ENCODE measurements at places on chromosomes 12 and 14.

- no peak overlapping the region for H3K27ac ChIP-seq
- H3K27me3 ChIP-seq: no peaks in the 10 kb centered on the region
- DNase-seq: peak; percentile 26
These were observed 14.5 kb upstream of the CCT2 start for GRCh38 chr12:69570545-69571399.

DNA sequence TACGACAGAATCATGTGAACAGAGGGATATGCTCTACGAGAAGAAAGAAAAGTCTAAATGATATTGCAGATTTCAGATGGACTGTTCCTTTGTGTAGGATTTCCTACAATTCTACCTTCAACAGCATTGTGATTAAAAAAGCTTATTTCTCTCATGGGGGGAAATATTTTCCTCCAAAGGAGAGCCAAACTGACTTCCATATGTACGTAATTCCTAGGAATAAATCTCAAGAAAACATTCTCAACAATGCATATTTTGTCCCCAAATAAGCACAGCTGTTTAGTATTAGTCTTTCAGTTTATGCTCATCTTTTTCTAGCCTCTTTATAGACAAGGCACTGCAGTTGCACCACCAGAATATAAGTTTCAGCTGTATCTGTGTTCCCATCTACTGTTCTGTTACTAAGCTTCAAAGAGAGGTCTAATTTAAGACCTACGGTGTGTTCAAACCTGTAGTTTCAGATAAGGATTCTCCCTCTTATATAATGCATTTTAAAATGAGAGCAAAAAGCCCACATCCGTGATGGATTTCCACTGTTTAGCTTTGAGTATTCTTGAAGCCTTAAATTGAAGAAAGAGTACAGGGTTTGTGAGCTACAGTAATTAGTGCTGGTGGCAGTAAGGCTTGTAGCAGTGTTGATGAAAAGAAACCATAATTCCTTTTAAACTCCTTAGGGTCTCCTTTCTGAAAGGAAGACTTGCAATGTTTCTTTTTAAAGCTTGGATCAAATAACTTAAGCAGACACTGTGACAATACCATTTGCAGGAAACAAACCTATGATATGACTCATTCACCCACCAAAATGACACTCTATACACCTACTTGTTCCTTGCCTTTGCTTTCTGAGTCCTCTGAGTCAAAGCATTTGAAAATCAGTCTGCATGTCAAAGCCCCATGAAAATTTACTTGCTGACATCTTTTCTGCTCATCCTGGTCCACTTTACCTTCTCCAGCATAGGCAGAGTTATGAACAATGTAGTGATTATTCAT, 754.1 kb downstream of the NOVA1 start:
- H3K4me1 ChIP-seq: no peaks in the 10 kb centered on the region
- no peaks in the 10 kb centered on the region for H3K27me3 ChIP-seq
- H3K27ac ChIP-seq: no peak overlapping the region
- no peak overlapping the region for H3K4me3 ChIP-seq
- peaks cover 2% of the 10 kb centered on the region for H3K36me3 ChIP-seq
- no peak for DNase-seq

DNA sequence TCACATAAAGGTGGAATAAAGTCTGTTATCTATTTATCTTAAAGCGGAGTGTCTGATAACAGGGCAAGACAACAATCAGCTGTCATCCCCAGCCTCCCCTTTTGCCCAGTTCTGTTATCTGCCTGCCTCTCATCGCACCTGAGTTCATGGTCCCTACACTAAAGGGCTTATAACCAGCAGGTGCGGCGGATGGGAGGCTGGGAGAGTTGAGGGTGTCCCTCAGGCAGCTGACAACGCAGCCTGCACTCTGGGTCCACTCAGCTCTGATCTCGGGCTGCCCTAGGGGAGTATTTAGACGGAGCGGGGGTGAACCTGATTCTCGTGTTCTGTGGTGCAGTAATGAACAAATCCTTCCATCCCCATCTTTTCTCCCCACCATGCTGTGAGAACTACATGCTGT, 34.0 kb upstream of the JDP2 start:
- H3K27me3 ChIP-seq: peaks cover 14% of the 10 kb centered on the region
- H3K4me1 ChIP-seq: no peaks in the 10 kb centered on the region
- H3K4me3 ChIP-seq: no peak overlapping the region
- no peak for DNase-seq
- H3K36me3 ChIP-seq: no peaks in the 10 kb centered on the region
- no peak overlapping the region for H3K27ac ChIP-seq

DNA sequence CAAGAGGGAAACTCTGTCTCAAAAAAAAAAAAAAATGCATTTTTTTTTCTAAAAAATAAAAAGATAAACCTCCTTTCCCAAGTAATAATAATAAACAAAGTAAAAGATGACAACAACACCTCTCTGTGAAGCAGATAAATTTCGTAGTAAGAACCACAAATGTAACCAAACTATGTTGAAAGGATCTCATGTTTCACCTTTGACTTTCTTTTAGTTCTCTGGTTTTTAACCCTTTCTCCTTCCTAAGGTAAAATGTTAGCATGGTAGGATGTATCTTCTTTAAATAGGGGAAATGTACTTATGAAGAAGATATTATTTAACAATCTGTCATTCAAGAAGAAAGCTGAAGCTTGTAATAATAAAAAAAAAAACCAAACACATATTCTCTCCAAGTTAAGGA, 1.8 kb upstream of the KLHL42 start:
- H3K27ac ChIP-seq: no peak overlapping the region
- H3K36me3 ChIP-seq: peaks cover 6% of the 10 kb centered on the region
- no peaks in the 10 kb centered on the region for H3K27me3 ChIP-seq
- peaks cover 31% of the 10 kb centered on the region for H3K4me1 ChIP-seq
- peak overlapping the region; percentile 83 for H3K4me3 ChIP-seq
- DNase-seq: no peak

DNA sequence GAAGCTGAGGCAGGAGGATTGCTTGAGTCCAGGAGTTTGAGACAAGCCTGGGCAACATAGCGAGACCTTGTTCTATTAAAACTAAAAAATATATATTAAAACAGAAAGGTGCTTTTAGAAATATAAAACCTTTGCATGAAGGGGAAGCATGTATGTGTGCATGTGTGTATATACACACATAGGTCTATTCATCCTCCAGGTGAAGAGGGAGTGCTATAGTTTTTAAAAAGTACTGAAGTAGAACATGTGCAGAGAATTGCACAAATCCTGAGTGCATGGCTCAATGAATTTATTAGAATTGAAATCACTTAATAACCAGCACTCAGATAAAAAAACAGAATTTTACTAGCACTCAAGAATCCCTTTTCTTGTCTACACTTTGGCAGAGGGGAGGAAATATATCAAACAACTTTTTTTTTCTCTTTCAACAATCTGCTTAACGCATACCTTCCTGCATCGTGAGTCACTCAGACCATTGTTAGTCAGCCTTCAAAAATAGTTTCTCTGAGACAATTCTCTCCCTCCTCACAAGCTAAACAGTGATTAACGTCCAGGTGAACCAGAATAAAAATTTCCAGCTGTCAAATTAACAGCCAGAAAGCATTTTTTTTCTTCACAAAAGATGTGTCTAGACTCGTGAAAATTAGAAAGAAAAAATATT, 17.7 kb upstream of the NEDD1 start:
- H3K36me3 ChIP-seq: no peaks in the 10 kb centered on the region
- no peak overlapping the region for H3K4me3 ChIP-seq
- H3K4me1 ChIP-seq: no peaks in the 10 kb centered on the region
- H3K27ac ChIP-seq: no peak overlapping the region
- DNase-seq: no peak

DNA sequence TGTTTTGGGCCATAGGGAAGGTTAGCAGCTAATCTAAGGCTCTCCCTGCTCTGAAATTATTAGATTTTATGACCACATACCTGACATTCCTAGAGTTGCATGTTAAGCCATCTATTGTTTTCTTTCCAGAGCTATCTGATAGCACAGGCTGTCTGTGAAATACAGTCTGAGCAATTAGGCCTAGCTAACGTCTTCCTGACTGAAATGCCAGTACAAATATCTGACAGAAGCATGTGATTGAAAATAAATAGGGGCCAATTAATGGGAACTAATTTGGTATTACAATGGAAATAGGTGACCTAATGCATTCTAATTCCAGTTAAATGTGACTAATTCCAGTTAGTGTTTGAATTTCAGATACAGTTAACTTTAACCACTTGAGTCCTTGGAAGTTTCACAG, 115.2 kb downstream of the C12orf75 start:
- no peak overlapping the region for H3K4me3 ChIP-seq
- no peak for DNase-seq
- no peak overlapping the region for H3K27ac ChIP-seq
- H3K36me3 ChIP-seq: peaks cover 2% of the 10 kb centered on the region
- peaks cover 15% of the 10 kb centered on the region for H3K27me3 ChIP-seq
- H3K4me1 ChIP-seq: no peaks in the 10 kb centered on the region

DNA sequence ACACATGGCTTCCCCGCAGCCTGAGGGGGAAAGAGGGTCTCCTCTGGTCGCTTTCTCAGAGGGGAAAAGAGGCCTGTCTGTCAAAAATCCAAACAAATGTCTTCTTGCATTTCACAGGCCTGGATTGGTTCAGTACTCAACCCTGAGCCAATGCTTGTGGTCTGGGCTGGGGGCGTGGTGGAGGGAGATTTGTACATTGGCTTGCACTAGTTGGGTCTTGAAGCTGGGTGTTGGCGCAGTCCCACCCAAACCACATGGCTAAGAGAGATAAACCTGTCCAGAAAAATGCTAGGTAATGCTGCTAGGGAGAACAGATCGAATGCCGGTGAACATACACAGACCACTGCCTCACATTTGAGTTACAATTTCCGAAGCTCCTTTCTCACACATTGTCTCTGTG, 461.6 kb downstream of the MED13L start:
- no peaks in the 10 kb centered on the region for H3K4me1 ChIP-seq
- H3K4me3 ChIP-seq: no peak overlapping the region
- DNase-seq: no peak

GRCh38 chr14:80868260-80868659, 73.3 kb downstream of the CEP128 start:
- H3K36me3 ChIP-seq: peaks cover 1% of the 10 kb centered on the region
- H3K27me3 ChIP-seq: no peaks in the 10 kb centered on the region
- H3K27ac ChIP-seq: no peak overlapping the region
- no peak overlapping the region for H3K4me3 ChIP-seq

GRCh38 chr12:114668151-114668885, 15.7 kb downstream of the TBX3 start:
- no peak overlapping the region for H3K27ac ChIP-seq
- no peak overlapping the region for H3K4me3 ChIP-seq
- DNase-seq: no peak
- H3K4me1 ChIP-seq: no peaks in the 10 kb centered on the region
- peaks cover 76% of the 10 kb centered on the region for H3K27me3 ChIP-seq

- no peak overlapping the region for H3K27ac ChIP-seq
- no peak for DNase-seq
- H3K27me3 ChIP-seq: no peaks in the 10 kb centered on the region
- H3K36me3 ChIP-seq: peaks cover 2% of the 10 kb centered on the region
- H3K4me1 ChIP-seq: no peaks in the 10 kb centered on the region
- H3K4me3 ChIP-seq: no peak overlapping the region
These were observed 39.7 kb upstream of the SMUG1 start for GRCh38 chr12:54228471-54228870.

GRCh38 chr14:85131226-85131922, 398.6 kb upstream of the FLRT2 start:
- no peaks in the 10 kb centered on the region for H3K27me3 ChIP-seq
- no peak overlapping the region for H3K4me3 ChIP-seq
- no peak overlapping the region for H3K27ac ChIP-seq
- no peaks in the 10 kb centered on the region for H3K36me3 ChIP-seq
- no peak for DNase-seq
- H3K4me1 ChIP-seq: no peaks in the 10 kb centered on the region

GRCh38 chr14:50559990-50560930, at the start of gene ATL1:
Gene ATL1, plus strand, starts transcription at chr14:50560145. Its CDS starts 121 bp downstream, at chr14:50560266.
- peak within 1 kb of the TSS; percentile 79 for H3K4me3 ChIP-seq
- H3K27ac ChIP-seq: no peak within 1 kb of the TSS
- no peaks in the 10 kb centered on the region for H3K36me3 ChIP-seq
- peak; percentile 13 for DNase-seq

DNA sequence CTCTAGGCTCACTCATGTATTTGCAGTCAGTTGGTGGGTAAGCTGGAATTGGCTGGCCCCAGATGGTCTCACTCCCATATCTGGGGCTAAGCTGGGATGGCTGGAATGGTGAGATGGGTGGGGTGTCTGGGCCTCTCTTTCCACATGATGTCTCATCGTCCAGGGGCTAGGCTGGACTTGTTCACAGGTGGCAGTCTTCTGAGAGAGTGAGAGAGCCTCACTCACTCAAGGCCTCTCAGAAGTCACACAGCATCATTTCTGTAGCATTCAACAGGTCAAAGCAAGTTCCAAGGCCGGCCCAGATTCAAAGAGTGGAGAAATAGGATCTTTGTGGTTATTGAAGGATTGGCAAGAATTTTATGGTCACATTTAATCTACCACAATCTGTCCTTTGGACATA, 102.7 kb downstream of the UNC79 start:
- no peak overlapping the region for H3K4me3 ChIP-seq
- no peak overlapping the region for H3K27ac ChIP-seq
- H3K36me3 ChIP-seq: no peaks in the 10 kb centered on the region
- no peak for DNase-seq
- no peaks in the 10 kb centered on the region for H3K4me1 ChIP-seq
- peaks cover 52% of the 10 kb centered on the region for H3K27me3 ChIP-seq

- H3K4me3 ChIP-seq: no peak overlapping the region
- H3K27ac ChIP-seq: no peak overlapping the region
- no peaks in the 10 kb centered on the region for H3K4me1 ChIP-seq
These were observed 158.4 kb downstream of the KLHL28 start for GRCh38 chr14:44803239-44803905.

DNA sequence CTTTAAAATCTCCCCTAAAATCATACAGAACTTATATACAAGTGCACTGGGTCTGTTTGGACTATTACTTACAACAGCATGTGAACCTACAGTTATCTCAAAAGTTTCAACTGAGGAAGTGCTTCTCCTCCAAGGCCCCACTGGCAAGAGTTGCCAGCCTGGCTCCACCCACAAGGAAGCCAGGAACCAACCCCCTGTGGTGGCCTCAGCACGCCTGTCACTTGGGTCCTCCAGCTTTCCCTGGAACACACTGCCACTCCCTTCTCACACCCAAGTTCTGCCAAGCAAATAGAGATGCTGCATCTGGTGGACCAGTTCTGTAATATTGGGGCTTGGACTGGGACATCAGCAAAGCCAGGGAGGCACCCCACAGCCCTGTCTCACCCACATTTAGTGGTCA, 115.4 kb downstream of the GCH1 start:
- no peaks in the 10 kb centered on the region for H3K4me1 ChIP-seq
- H3K36me3 ChIP-seq: no peaks in the 10 kb centered on the region
- DNase-seq: no peak
- no peak overlapping the region for H3K4me3 ChIP-seq
- peaks cover 21% of the 10 kb centered on the region for H3K27me3 ChIP-seq
- no peak overlapping the region for H3K27ac ChIP-seq

- DNase-seq: no peak
- H3K27ac ChIP-seq: no peak overlapping the region
- H3K4me1 ChIP-seq: no peaks in the 10 kb centered on the region
- no peaks in the 10 kb centered on the region for H3K27me3 ChIP-seq
- H3K36me3 ChIP-seq: no peaks in the 10 kb centered on the region
These were observed 8.7 kb upstream of the RNASE4 start for GRCh38 chr14:20675669-20676068.

- no peak overlapping the region for H3K27ac ChIP-seq
- peaks cover 29% of the 10 kb centered on the region for H3K27me3 ChIP-seq
- H3K4me1 ChIP-seq: no peaks in the 10 kb centered on the region
- DNase-seq: no peak
These were observed 137.4 kb downstream of the LLPH start for GRCh38 chr12:65993173-65993572.

All from central memory CD8-positive, alpha-beta T cell (primary cell).